ENCODE measurements at places on chromosomes 13 and 19.

DNA sequence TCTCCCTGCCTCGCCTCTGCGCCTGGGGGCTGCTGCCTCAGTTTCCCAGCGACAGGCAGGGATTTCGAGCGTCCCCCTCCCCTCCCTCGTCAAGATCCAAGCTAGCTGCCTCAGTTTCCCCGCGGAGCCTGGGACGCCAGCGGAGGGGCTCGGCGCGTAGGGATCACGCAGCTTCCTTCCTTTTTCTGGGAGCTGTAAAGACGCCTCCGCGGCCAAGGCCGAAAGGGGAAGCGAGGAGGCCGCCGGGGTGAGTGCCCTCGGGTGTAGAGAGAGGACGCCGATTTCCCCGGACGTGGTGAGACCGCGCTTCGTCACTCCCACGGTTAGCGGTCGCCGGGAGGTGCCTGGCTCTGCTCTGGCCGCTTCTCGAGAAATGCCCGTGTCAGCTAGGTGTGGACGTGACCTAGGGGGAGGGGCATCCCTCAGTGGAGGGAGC lies 722 bp upstream of the ICAM1 start:
- peak; percentile 79 for DNase-seq

DNA sequence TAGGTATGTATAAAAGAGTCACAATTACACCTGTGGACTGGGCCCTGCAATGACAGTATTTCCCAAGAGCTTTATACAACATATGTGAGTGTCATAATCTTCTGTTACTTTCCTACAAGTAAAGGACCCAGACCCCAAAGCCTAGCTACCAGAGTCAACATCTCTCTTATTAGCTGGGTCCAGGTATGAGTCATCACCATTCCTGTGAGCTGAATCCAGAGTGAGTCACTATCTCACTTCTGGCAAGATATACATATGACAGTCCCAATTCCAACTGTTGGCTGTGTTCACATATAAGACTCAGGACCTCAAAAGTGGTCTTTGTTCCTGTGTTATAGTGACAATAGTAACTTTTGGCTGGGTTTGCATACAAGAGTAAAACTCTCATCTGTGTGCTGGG lies 46.7 kb downstream of the ZNF729 start:
- no peak for DNase-seq

GRCh38 chr13:31588316-31588715 lies 151.0 kb upstream of the RXFP2 start:
- no peak for DNase-seq

DNA sequence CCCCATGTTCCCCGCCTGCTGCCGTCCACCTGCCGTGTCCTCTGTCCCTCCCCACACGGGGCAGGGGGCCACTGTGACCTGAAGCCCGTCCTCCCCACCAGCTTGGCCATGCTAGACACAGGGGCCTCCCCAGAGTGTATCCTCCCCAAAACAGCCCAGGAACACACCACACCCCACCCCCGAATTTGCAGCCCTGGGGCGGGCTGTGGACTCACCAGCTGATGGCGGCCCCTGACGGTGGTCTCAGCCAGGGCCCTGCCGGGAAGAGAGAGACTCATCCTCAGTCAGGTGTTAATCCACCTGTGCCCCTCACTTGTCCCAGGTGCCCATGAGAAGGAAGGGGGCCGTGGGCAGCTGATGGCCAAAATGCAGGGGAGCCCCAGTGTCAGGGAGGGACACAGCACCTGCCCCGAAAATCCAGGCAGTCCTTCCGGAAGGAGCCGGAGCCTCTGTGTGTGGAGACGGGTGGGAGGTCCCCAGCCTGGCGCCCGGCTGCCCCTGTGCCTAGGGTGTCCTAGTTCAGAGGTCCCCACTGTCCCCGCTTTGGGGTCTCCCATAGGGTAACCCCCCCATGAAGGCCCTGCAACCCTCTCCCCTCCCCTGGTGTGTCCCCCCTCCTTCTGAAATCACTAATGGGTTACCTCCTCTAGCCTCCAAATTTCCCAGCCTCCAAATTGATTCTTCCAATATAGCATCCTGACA lies 39.3 kb upstream of the TCF3 start:
- DNase-seq: no peak

- no peak for DNase-seq
These were observed at the start of gene LILRB2 for GRCh38 chr19:54281007-54281728. LILRB2 (minus strand) TSS chr19:54281110; CDS start chr19:54280496, 614 bp downstream.

GRCh38 chr13:110107568-110108347 lies 199.2 kb downstream of the COL4A1 start:
- no peak for DNase-seq

GRCh38 chr19:36528921-36529518 lies 949 bp upstream of the ZNF260 start:
- no peak for DNase-seq

Data from femur (tissue), 1 donor.